ENCODE measurements at places on chromosomes 4 and X. TPM values are rescaled to one million over a fixed set of nuclear protein-coding genes. Genes with fewer than 3 reads are reported as not detected.

The GSX2 gene
- total RNA-seq, result not detected

The FAM9C gene
- 0.09 TPM for total RNA-seq

GRCh38 chr4:37687194-37687562 is 1.0 kb upstream of the RELL1 start:
- DNase-seq, result no peak

DNA sequence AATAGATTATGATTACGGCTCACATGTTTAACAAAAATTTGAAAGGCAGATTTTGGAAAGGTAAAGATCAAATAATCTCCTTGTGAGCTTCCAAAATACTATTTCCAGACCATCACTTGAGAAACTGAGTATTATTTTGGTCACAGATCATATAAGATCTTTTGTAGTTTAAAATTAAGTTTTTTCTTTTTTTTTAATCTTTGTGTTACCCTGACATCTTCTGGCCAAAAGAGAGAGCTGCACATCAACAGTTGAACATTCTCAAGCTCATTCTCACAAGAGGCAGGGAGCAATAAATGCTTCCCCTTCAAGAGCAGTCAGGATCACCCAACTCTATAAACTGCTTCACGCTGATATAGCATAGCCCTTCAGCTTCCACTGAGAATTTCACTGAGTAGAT is 15.9 kb downstream of the TMEM192 start:
- no peak for DNase-seq

DNA sequence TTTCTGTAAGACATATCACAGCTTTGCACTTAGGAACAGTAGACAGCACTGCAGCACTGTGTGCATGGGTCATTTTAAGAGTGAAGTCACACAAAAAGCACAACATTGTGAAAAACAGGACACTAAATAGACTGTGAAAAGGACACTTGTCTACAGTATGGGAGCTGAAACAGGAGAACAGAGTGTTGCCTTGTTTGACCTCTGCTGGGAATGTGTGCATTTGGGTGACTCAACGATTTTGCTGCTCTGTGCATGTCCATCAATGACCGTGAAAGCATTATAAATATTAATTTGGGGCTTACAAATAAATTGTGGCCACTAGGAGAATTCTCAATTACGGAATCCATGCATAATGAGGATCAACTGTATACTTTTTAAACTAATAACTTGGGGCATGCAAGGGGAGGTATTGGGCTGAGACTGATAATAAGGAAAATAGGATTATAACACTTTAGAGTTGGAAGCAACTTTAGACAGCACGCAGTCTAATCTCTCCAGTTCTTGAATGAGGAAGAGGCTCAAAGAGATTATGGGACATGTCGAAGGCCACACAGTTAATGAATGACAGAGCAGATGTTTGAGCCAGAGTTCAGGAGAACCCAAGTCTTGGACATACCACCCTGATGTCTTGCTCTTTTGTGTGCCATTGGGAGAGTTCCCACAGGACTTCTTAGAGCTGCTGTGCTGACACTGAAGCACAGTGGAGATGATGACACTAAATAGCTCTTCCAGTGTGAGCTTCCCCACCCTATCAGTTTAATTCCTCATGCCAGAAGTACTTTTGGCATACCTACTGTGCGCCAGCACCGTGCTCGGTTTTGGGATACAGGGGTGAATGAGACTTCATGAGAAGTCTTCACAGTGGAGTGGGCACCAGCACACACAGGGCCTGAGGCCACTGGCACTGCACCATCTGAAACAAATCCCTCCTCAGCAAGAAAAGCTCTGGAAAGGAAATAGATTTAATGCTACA is 79.3 kb downstream of the FRAS1 start:
- no peak for DNase-seq

- no peak for DNase-seq
Measured at GRCh38 chr4:72205831-72206230, 174.0 kb downstream of the NPFFR2 start.

DNA sequence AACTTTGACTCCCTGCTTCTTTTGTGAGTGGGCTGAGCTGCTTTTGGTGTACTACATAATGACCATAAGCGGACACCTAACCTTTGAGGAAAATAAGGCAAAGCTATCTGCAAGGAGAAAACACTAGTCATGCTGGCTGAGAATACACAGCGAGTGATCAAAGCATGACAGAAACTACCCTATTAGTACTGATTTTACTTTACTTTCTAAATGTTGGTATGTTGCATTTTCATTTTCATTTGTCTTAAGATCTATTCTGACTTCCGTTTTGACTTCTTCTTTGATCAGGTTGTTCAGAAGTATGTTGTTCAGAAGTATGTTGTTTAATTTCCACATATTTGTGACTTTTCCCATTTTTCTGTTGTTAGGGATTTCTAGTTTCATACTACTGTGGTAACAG is 361.1 kb downstream of the TRAM1L1 start:
- DNase-seq, result no peak

GRCh38 chr4:79907001-79907400 is 166.0 kb downstream of the ANTXR2 start:
- DNase-seq, result no peak

DNA sequence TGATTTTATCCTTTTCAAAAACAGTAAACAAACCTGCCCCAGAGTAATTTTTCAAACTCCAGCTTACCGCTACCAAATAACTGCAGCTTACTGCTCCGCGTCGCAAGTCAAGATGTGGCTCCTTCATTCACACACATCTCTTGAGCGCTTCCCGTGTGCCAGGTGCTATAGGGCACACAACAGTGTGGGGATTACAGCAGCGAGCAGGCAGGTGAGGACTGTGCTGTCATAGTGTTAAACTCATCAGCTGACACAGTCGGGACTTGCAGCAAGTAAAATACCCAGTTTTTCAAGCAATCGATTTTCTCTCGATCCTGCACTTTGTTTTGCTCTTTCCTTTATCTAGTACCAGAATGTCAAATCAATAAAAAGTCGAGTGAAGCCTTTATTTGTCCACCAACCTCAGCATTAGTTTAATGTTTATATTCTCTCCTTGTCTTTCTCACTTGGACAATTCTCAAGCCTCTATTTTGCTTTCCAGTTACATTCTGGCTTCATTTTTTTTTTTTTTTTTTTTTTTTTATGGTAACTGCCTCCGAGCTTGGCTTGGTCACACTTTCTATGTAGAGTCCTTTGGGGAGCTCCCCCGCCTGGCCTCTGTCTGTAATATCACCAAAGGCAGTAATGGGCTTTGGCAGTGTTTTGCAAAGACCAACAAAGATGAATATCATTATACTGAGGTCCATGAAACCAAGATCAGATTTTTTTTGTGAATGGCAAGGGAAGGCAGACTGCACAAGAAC is 8.3 kb upstream of the ASB5 start:
- peak; percentile 66 for DNase-seq

DNA sequence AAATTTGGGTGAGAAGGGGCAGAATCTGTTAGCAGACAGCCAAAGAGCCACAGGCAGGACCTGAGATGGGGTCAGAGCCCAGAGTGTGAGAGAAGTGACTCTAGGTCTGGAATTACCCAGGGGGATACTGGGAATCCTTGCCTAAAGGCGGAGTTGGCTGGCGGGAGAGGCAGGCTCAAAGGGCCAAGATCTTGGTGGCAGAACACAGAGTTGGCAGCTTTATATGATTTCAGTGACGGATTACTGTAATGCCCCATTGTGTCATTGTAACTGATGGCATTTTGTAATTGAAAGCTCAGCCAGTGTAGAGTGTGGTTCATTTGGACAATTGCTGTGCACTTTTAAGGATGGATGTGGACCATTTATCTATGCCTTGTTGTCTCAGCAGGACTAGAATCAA is 77.3 kb downstream of the SMIM20 start:
- DNase-seq, result no peak

DNA sequence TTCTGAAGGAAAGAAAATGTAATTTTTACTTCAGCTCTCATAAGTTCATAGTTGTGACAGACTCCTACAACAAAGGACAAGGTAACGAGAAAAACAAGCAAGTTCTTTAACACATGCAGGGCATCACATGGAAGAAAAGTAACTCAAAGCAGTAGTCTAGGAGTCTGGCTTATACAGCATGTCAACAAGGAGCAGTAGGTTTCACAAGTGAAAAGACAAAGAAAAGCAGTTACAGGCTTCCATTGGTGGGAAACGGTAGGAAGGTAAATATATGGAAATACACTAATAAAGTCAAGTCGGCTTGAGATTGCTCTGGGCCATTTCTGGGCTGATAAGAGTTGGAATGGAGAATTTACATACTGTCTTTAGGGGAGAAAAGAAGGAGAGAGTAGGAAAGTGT is 228.4 kb upstream of the ZFP42 start:
- DNase-seq, result no peak

DNA sequence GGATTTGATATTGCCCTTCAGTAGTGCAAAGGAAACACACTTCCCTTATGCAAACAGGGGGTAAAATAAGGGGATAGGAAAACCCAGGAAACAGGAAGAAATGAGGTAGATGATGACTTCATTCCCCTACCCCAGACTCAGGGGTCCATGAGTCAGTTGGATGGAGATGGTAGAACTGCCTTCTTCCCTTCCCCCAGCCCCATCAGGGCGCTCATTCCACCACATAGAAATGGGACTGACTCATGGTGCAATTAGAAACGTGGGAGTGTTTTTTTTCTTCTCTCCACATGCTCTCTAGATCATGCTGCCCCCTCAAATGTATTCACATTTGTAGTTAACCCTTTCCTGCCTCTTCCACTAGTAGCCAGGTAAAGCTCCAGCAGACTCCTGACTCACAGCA is 23.1 kb upstream of the ARMCX2 start:
- no peak for DNase-seq

All from H9 (cell line).